T follicular helper cell (primary cell): ENCODE measurements at places on chromosomes 5 and 9.

DNA sequence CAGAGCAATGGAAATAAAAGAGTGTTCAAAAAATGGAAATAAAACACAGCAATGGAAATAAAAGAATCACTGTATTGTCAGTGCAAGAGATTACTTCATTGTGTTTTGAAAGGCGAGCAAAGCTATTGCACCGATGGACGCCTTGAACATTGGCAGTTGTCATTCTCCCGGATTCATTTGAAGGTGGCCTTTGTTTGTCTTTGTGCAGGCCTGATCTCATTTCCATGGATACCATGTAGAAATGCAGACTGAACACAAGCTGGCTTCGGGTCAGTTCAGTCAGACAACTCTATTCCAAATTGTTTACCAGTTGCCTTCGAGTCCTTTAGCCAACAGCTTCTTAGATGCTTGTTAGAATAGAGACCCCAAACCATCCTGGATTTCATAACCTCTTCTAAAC, 8.3 kb downstream of the ITGA2 start:
- DNase-seq = no peak

- no peak for DNase-seq
These were observed 19.3 kb upstream of the HSPA9 start for GRCh38 chr5:138594305-138595058.

DNA sequence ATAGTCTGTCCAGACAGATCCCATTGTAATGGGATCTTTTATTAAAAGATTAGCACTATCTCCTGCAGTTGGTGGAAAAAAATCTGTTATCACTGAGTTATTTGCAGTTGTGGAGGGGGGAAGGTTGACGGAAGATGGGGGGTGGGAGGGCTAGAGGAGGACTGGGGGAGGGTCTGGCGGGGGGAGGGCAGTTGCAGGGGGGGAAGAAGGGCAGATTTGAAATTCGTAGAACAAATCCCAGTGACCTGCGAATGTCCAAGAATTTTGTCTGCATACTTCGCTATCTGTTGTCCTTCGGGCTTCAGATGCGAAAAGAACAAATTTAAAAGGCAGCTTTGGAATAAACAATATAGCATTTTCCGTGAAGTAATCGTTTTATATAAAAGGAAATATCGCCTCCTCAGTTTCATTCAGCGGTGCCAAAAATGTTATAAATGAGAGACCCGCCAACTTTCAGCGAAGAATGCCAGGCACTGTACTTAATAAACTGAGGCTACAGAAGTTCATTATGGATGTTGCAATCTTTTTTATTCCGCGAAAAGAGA, 1.3 kb upstream of the FST start:
- no peak for DNase-seq

DNA sequence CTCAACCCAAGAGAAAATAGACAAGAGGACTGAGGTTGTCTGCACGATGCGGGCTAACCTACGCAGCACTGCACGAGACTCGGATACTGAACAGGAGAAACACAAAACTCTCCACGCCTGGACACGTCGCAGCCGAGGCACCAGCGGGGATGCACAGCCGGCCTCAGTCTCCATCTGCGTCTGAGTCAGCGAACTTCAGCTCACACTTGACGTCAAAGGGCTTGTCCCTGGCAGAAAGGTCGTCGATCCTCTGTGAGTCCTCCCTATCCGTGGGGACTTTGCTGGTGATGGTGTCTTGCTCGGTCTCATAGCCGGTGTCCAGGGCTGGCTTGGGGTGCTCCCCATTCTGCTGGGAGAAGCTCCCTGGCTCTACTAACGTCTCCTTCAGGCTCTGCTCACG, 60.2 kb downstream of the SECISBP2 start:
- no peak for DNase-seq

GRCh38 chr5:134564396-134564795, 38.9 kb downstream of the JADE2 start:
- no peak for DNase-seq

DNA sequence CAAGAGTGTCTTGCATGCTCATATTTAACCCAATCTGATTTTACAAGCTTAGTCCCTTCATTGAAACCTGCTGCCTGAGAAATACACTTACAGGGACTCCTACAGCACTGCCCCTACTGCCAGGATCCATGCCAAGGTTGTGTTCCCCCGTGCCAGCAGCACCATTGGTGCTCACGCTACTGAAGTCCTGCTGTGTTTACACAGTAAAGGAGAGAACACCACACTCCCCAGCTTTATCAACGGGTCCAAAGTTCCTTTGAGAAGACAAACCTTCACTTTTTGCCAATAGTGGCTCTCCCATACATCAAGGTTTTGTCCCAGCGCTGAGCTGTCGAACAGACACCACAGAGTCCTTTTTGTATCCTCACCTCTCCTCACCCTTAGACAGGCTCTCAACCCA, 155.1 kb upstream of the WWC1 start:
- no peak for DNase-seq

DNA sequence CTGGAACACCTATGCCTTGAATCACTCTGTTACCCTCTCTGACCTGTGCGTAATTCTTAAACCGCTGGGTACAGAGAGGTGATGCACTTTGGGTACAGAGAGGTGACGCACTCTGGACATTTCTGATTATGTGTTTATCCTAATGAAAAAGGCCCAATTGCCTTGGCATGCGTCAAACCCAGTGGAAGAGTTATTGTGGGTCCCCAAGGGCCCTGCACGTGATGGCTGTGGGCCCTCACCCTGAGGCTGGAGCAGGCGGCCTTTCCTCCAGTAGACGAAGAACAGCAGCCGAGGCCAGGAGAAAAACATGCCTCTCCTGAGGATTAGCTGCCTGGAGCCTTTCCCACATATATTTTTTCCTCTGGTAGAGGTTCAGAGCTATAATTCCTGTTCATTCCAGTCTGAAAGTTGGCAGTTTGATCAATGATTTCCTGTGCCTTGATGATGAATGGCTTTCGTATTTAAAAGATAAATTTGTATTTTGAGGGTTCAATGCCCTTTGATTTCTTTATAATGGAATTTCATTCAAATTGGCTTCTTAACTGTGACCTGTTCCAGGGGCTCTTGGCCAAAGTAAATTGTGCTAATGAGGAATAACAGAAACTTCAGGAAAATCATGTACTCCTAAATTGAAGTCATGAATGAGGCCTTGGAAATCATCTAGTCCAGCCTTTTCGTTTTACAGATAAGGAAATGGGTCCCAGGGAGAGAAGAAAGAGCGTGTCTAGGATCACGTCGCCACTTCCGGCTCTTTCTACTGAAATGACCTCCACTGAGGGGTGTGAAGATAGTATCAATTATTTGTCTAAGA, 22.8 kb downstream of the ACER2 start:
- DNase-seq = no peak

- no peak for DNase-seq
These were observed 148.5 kb downstream of the KIAA0825 start for GRCh38 chr5:94469894-94470329.

DNA sequence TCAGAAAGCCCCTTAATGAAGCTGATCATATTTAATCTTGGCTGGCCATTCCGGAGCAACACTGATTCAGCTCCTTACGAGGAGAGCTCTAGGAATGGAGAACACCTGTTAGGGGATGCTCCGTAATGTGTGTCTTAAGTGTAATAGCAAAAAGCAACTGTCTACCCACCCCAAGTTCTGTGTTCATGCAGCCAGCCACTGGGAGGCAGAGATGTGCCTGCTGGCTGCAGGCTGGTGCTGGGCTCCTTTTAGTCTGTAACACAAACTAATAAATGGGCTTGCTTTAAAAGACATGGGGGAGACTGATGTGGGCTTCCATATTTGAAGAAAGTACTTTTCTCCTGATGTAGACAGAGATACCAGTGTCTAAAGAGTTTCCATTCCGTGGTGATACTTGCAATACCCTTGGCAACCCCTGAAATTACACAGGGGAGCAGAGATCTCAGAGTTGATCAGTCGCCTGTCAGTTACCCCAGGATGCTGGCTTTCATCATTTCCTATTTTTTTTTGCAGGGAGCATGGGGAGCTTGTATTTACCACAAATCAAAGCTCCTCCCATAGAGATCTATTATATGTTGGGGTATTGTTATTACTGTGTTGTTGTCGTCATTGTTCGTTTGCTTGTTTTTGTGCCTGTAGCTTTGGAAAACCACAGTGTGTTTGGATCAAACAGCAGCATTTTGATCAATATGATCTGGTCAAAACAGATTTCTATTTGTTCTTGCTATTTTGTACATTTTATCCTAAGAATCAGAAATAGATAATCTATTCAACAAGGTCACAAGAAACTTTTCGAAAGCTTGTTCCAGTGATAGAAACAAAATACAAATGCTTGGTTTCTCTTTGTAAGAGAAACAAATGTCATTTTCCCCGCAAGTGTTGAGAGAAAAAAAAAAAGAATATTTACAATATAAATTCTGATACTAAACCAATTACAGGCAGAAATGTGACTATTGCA, 65.8 kb downstream of the MTX3 start:
- DNase-seq = no peak

GRCh38 chr9:33651125-33651524, 127.1 kb downstream of the ANKRD18B start:
- DNase-seq = no peak

DNA sequence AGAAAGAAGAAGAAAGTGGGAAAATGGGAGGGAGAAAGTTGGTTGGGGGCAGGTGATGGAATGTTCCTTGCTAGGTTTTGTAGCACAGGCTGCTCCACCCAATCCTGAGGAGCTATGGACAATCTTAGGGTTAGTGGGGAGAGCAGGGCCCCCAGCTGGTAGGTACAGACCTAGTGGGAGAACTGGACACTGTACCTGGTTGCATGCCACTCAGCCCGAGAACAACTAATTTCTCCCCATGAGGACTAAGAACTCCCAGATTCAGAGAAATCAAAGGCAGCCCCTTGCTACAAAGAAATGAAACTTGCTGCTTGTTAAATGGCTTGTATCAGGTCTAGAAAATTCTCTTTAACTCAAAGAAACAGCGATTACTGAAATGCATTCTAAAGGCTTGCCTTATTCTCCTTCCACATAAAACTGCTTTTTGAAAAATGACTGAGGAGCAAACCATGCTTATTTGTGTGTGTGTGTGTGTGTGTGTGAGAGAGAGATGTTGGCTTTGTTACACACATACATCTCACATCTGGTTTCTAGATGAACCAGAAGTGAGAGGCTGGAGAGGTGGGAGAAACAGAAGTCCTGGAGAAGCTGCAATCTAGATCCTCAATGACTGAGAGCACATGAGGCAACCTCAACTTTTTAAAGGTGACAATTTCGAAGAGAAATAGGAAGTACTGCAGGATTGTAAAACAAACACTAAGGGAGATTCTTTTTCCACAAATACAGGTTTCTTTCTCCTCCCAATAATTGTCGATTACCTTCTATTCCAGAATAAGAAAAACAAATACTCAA, 28.9 kb downstream of the FYB1 start:
- DNase-seq = no peak

- DNase-seq = no peak
These were observed 49.7 kb downstream of the NTNG2 start for GRCh38 chr9:132211570-132211969.

GRCh38 chr5:59187857-59188256, 605.0 kb downstream of the RAB3C start:
- no peak for DNase-seq

DNA sequence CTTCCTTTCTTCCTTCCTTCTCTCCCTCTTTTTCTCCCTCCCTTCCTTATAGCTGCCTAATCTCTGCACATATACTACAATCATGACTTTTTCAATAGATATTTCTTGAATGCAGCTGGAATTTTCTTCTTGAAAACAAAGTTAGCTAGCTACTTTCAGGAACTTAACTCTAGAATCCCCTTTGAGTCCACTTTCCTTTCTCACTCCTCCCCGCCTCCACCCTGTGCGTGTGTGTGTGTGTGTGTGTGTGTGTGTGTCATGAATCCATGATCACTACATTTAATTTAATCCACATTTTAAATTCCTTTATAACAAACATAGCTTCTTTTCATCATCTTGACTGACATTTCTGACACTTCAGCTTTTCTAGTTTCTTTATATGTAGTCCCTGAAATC, 167.5 kb upstream of the KLF9 start:
- DNase-seq = no peak
